ENCODE measurements at places on chromosomes 6 and 20.

DNA sequence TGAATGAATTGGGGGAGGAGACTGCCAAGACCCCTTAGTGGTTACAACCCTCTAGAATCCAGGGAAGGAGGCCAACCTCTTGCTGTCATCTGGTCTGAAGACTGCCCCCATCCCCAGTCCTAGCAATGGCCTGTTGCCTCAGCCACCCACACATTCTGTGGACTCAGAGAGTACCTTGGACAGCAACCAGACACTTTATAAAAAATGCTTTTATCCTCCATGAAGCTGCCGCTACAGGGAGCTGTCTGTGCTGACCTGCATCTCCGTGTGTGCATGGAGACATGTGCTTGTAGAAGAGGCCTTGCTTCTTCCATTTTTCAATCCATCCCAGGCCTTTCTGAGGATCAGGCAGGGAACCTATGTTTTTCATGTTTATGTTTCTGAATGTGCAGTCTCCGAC, 15.2 kb downstream of the CDH22 start:
- peak; percentile 57 for DNase-seq

GRCh38 chr6:20811109-20811761, 277.0 kb downstream of the CDKAL1 start:
- peak; percentile 98 for DNase-seq

DNA sequence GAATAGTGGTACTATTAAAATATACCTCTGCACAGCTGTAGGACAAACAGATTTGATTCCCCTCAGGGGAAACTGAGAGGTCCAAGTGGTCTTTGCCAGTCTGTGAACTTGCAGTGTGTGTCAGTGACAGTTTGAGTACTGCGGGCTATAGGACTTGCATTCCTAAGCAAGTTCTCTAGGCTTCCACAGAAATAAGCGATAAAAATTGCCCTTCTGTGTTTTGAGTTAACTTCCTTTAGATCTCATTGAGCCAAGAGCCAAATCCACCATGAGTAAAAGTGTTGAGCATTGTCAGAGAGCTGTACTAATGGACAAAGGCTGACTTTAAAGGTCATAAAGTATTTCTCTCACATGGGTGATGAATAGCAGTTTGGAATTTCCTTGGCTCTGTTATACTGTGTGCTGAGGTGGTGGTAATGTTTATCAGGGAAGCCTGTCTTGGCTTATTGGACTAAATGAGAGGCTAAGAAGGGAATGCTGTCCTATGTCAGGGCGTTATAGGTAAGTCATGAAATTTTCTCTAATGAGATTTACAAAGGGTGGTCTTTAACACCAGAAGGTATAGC, 122.6 kb upstream of the MAP3K7 start:
- no peak for DNase-seq

- DNase-seq, result no peak
Measured at GRCh38 chr20:9022376-9022775, 46.5 kb upstream of the PLCB4 start.

- peak; percentile 60 for DNase-seq
Measured at GRCh38 chr6:137272403-137272802, 53.2 kb upstream of the IFNGR1 start.
